ENCODE measurements at places on chromosomes 5 and 9.

DNA sequence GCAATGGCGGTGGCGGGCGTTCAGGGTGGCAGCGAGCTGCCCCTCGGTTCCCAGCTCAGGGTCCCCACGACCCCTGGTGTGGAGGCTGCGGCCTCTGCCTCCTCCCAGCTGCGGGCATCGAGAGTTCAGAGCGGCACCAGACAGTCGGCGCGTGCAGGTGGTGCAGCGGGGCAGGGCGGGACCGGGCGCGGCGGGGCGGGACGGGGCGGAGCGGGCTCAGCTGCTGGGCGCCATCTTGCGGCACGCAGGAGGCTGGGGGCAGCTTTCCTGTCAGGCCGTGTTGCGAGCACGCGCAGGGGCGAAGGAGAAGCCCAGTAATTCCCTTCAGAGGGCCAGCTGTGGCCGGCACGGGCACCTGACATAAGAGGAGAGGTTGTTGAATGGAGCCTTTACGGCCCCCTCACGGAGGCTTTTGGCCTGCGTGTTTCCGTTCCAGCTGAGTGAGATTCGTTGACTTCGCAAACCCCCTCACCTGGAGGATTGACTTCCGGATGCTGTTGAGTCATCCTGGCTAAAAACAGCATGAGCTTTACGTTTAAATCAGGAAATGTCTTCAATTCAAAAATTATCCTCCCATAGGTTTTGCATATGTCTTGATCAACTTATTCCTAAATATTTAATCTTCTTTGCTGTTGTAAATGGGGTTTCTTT, 587 bp downstream of the C5orf47 start:
- no peak for DNase-seq

DNA sequence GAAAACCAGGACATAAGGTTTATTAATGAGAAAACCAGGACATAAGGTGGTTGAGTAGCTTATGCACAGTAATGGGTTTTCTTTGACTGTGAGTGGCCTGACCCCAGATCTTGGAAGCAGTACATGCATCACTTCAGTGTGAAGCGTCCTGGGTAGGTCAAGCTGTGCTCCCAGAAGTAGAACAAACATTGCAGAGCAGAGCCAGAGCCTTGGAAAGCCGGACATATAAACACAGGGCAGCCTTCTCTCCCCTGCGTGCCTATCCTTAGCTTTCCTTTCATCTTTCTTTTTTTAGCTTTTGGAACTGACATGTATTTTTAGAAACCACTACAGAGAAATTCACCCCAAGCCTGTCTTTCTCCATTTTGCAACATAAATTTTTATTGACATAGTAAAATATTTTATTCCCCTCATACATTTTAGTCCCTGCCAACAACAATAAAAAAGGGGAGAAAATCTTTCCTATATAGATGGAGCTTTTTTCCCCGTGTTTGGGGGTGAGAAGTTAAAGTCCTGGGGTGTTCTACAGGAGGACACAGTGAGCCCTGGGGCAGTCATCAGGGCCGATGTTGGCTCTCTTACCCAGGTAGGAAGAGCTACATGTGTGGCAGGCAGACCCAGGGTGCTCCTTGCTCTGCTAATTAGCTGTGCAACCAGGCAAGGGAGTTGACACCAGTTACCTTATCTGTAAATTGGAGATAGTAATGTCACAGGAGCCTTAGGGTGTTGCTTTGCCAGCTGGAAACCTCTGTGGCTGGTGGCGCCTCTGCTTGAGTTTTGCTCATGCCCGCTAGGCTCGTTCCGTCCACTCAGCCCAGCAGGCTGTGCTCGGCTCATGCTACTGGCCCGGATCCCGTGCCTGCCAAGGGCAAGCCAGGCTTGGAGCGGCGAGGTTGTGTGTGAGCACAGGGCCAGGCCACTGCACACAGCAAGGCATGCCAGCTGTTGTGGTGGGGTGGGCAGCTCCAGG, 389.6 kb downstream of the KDM4C start:
- no peak for DNase-seq

DNA sequence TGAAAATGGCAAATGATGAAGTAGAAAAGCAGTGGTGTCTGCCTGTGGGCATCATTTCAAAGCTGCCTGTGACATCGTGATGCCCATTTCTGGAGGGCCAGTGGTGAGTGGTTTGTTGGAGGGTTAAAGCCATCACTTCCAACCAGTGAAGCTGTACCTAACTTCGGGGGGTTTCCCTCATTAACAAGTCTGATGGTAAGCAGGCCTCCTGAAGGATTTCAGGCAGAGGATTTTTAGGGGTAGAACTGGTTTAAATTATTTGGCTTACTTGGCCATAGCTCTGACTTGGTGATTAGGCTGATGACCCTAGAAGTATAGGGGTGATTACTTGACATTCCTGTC, 10.7 kb downstream of the TNFAIP8 start:
- no peak for DNase-seq

DNA sequence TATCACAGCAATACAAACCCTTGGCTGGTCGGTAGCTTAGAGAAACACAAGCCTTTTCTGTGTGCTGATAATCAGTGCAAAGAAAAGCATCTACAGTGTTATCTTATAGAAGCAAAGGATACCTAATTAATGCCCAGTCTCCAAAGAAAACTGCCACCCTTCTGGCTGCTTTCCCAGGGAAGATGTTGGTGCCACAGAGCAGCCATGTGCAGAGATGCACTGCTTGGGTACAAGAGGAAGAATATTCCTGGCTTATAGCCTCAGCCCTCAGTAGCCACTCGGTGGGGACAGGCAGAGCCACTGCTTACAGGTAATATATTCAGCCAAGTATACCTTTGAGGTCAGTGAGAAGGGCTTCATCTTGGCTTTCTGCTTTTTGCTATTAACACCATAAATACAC, 185.3 kb downstream of the PCSK1 start:
- no peak for DNase-seq

GRCh38 chr5:122064992-122065391, 13.1 kb downstream of the LOX start:
- no peak for DNase-seq

GRCh38 chr5:79149433-79149832, 37.8 kb downstream of the BHMT start:
- DNase-seq = no peak

DNA sequence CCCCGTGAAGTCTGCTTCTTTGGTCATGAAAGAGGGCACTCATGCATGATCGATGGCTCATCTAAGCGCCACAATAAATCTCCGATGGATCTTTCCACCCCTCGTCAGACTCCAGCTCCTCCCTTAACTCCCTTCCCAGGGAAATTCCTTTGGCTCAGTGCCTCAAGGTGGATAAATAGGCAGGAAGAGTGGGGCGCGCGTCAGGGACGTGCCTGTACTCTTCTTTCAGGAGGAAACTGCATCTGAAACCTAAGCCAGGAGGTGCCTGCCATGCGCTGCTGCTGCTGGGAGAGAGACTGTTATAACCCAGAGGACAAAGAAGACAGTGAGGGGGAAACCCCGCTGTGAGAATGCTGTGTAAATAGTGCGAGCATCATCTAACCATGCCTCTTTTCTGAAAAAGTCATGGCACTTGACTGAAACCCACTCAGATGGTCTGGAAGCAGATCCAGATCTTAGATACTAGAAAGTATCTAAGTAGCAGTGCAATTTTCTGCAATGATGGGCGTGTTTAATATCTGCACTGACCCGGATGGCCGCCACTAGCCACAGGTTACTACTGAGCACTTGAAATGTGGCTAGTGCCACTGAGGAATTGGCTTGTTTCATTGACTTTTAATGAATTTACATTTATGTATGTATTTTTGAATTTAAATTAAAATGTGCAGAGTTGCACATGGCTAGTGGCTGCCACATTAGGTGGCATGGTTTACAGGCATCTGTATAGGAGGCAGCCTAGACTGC, 120.3 kb upstream of the BASP1 start:
- DNase-seq = no peak

DNA sequence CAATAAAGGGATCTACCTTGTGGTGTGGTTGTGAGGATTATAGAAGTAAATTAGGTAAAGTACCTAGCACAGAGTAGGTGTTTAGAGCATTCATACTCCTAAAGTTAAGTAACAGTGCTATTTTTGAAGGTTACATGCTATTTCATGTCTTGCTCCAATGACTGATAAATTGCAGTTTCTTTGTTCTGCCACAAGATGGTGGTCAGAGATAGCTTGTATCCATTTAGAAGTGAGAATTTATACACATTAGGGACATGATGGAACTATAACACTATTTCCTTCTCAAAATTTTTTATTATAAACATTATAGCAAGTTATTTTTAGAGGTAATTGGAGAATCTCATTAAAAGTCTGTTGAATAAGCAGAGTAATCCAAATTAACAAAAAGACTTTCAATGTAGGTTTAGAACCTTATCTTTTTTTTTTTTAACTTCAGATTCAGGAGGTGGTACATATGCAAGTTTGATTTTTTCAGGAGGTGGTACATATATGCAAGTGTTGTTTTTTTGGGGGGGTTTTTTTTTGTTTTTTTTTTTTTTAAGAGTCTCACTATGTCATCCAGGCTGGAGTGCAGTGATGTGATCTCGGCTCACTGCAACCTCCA, 17.1 kb downstream of the MTREX start:
- peak; percentile 64 for DNase-seq

- DNase-seq = no peak
These were observed 46.0 kb upstream of the AKNA start for GRCh38 chr9:114433720-114434255.

DNA sequence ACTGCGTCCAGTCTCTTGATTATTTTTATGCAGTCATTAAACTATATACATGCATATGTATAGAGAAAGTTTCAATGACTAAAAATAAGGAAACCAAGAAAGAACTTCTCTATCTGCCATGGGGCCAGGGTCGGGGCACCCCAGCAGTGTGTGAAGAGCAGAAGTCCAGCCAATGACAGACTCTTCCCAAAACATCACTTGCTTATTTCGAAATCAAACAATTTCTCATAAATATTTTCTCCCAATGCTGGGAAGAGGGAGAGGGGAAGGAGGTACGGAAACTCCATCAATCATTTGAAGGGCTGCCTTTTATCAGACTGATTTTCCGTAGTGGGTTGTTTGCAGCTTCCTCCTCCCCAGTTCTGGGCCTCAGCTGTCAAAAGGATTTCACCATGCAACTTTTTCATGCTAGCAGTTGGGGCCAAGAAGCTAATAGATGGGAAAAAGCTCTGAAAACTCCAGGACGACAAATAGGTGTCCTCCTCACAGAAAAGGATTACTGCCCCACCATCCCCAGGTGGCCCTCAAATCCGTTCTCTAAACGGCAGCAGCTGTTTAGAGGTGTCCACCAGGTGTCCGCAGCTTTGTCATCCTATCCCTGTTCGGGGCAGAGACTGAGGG, 617 bp upstream of the FPGS start:
- DNase-seq = peak; percentile 69

DNA sequence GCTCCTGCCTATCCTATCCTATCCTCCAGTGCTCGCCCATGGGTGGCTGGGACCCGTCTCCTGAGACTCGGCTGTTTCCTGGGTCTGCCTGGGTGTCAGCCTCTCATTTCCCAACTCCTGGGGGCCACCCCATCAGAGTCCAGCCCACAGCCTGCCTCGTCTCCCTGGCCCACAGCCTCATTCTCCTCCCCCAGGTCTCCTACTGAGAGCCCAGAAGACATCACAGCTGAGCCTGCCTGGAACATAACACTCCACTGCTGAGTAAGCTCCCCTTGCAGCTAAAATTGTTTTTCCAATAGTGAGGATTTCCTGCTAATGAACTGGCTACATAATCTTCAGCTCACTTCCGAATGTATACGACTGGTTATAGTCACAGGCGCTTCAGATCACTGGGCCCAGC, 95.3 kb downstream of the TTLL11 start:
- DNase-seq = peak; percentile 66

- no peak for DNase-seq
These were observed 21.3 kb downstream of the OR2V2 start for GRCh38 chr5:181168595-181169118.

GRCh38 chr5:116389601-116390000, 185.0 kb downstream of the SEMA6A start:
- DNase-seq = no peak

- DNase-seq = no peak
These were observed 7.1 kb upstream of the CFAP90 start for GRCh38 chr5:7857926-7858632.

- DNase-seq = no peak
These were observed 2.7 kb downstream of the CDO1 start for GRCh38 chr5:115813719-115814118.

DNA sequence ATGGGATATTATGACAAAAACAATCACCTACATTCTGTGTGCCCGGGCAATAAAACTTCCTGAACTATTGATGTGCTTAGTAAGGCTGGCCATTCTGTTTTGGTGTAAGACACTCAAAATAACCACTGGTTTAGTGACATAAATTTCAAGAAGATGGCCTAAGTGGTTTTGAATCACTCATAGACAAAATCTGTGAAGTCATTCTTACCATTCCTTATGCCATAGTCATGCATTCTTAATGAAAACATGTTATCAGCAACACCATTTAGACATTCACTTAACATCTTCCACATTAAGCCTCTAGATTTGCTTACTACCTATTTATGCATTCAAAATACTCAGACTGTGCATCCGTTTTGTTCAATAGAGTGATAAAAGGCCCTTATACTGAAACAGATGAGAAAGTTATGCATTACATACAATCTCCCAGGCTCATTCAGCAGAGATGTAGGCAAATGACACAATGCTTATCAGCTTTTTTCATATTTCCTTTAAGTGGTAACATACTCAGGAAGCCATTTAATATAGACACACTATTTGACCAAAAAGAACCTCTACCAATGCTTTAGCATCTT, 848.8 kb upstream of the DMAC1 start:
- no peak for DNase-seq
